ENCODE measurements at places on chromosomes 1 and 21.

GRCh38 chr1:235984041-235984825 lies 80.7 kb downstream of the NID1 start:
- DNase-seq: no peak

- no peak for DNase-seq
Observed at GRCh38 chr1:8073112-8073855, 47.2 kb upstream of the ERRFI1 start.

DNA sequence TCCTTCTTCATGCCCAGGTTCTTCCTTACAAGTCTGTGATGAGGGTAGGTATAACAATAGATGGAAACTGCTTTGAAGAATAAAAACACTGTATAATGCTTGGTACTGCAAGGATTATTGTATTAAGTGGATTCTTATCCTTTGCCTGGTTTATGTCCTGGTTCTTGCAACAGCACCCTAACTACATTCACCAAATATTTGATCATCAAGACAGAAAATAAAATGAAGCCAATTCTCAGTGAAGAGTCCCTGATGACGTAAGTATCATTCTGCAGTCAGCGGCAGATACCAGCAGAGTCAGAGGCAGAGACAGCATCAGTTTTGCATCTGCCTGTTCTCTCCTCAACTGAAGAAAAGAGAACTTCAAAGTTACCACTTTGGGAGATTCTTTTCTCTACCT lies 19.7 kb downstream of the ARHGEF11 start:
- no peak for DNase-seq

DNA sequence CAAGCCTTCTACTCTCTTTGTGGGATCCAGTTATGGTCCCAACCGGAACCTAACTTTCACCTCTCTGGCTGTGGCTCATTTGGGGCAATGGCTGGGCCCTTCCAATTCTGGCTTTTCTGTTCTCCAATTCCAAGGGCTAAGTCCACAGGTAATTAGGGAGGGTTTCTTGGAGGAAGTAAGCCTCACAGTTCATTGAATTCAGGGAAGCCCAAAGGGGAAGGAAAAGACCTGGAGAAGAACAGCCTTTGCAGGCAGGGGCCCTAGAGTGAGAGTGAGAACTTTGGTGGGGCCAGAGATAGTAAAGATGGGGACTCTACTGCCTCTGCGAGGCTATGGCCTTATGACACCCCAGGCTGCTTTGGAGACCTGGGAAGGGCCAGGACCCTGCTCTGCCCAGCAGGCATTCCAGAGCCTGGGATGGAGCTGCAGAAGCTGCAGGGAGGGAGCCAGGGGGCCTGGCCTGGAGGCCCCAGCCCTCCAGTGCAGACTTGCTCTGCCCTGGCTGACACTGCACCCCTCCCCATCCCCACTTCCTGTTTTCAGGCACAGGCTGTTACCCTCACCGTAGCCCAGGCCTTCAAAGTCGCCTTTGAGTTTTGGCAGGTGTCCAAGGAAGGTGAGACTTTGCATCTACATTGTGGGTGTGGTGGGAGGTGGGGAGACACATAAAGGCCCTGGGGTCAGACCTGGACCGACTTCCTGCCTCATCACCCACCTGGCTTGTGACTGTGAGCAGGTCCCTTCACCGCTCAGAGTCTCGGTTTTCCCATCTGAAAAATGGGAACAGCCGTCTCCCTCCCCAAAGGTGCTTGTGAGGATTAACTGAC lies 18.9 kb downstream of the LDLRAP1 start:
- no peak for DNase-seq

DNA sequence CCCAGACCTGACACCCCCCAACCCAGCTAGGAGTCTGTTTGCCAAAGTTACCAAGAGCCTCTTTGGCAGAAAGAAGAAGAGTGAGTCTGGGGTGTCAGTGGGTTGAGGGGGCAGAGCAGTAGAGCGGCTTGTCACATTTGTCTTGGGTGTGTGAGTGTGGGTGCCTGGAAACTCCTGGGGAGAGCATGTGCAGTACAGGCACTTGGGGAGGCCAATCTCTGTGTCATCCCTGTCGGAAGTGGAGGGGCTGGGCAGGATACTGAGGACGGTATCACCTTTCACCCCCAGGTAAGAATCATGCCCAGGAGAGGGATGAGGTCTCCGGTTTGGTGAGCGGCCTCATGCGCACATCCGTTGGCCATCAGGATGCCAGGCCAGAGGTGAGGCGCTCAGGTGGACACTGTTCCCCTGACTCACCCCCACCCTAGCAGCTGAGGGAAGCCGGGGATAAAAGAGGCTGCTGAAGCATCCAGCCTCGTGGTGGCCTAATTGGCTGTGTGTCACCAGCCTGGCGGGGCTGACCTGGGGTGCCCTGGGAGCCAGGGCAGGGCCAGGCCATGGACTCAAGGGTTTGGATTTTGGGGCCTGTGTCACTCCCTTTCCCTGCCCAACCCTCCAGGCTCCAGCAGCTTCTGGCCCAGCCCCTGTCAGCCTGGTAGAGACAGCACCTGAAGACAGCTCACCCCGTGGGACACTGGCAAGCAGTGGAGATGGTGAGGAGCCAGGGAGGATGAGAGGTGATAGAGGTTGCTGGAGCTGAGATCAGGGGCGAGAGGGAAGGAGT lies 3.3 kb downstream of the PLK3 start:
- DNase-seq: no peak

- DNase-seq: peak; percentile 51
Observed at GRCh38 chr1:44275991-44276405, 62.7 kb downstream of the DMAP1 start.

DNA sequence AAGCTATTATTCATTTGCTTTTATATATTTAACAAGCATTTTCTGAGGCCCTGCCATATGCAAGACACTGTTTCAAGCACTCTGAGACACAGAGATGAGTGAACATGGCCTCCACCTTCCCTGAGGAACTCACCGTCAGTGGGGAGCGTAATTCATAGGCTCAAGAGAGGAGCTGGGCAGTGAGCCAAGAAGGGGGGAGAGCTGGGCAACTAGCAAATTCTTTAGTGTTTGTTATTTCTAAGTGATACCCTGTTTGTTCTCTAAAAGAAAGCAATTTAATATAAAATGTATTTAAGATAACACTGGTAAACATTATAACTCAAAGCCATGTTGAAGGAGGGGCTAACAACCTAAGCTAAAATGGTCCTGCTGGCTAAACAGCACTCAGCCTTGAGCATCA lies 119.2 kb upstream of the NGF start:
- DNase-seq: no peak

- no peak for DNase-seq
Observed at GRCh38 chr21:34880401-34880800, 168.7 kb downstream of the RUNX1 start.

DNA sequence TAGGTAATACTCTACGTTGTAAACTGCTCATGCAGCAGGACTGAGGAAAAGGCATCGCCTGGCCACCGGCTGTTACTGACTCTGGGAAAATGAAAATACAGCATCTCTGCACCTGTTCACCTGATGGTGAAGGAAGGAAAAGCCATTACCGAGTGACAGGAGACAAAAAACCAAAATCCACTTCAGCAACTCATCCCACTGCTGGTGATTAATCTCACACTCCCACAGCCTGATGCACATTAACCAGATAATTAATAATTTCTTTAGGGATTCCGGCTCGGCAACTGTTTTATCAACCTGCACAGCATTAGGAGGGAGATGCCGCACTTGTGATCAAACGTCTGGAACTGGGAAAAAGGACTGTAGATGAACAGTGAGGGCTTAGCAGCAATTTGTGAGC lies 183.9 kb upstream of the ESRRG start:
- no peak for DNase-seq

DNA sequence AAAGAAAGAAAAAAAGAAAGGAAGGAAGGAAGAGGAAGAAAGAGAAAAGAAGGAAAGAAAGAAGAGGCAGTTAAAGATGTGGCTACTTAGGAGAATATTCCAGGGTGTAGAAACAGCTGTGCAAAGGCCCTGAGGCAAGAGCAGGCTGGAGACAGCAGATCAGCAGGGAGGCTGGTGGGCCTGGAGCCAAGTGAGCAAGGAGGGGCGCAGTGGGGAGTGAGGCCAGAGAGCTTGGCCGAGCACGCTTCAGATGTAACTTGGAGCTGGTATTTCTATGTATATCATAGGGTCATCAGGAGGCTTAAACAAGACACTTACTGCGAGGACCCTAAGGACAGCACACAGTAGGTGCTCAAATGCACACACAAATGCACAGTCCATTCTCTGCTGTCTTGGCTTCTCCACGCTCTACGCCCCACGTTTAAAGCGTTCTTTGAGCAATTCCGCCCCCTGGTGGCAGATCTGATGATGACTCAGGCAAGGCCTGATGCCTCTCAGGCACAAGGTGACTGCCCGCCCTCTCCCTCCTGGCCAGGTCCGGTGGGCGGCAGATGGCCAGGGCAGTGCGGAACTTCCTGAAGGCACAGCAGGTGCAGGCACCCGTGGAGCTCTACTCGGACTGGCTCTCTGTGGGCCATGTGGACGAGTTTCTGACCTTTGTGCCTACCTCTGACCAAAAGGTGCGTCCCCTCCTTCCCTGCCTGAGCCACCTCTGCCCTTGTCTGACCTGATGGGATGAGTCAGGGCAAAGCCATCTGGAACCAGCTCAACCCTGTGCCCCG lies 11.9 kb upstream of the PADI3 start:
- DNase-seq: peak; percentile 90

- peak; percentile 31 for DNase-seq
Observed at GRCh38 chr1:192592981-192593708, 17.6 kb downstream of the RGS1 start.

- DNase-seq: no peak
Observed at GRCh38 chr1:172960454-172961208, 90.1 kb downstream of the TNFSF18 start.

- DNase-seq: peak; percentile 98
Observed at GRCh38 chr1:94417978-94418663, at the start of gene ABCD3. TSS of gene ABCD3 (plus strand) at chr1:94418389. CDS start at chr1:94418479, 90 bp downstream.

DNA sequence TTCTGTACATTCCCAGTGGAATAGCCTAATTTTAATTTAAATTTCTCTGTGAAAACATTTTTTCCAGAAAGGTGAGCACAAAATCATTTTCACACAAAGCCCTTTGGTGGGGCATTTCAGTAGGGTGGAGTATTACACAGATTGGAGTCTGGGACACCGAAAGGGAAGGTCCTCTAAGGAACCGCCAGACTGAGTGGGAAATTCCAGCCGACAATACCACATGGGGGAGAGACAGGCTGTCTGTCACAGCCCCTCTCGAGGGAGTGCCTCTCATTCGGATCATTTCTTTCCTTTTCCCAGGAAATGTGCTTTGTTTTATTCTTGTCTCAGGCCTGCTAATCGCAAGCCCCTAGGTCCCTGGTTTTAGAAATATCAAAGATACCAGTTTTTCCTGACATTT lies 150.6 kb upstream of the HOOK1 start:
- DNase-seq: no peak

GRCh38 chr1:159009704-159010361 lies at the start of gene IFI16:
TSS of gene IFI16 (plus strand) at chr1:159009907. CDS start at chr1:159014681, 4,774 bp downstream.
- peak; percentile 90 for DNase-seq

All from inflammatory macrophage (primary cell).